ENCODE measurements at places on chromosomes 4 and X.

DNA sequence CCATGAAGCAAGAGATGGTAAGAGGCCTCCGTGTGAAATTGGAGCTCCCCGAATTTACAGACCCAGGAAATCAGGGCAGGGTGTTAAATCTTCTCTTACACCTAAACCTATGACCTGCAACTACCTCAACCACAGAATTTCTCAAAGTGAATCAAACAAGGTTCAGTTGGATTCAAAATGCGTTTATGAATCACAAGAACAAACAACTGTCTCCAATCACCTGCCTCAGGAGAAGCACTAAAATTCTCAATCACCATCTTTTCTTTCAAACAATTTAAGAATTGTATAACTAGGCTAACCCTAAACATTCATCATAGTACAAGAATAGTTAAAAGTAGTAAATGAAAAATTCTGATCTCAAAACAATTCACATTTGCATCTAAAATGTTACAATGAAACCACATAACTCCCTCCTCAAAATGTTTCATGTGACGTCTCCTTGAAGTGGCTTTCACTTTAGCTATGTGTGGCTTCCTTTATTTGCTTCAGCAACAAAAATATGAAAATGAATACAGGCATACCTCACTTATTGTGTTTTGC is 19.2 kb downstream of the PPP3CA start:
- DNase-seq: peak; percentile 48

DNA sequence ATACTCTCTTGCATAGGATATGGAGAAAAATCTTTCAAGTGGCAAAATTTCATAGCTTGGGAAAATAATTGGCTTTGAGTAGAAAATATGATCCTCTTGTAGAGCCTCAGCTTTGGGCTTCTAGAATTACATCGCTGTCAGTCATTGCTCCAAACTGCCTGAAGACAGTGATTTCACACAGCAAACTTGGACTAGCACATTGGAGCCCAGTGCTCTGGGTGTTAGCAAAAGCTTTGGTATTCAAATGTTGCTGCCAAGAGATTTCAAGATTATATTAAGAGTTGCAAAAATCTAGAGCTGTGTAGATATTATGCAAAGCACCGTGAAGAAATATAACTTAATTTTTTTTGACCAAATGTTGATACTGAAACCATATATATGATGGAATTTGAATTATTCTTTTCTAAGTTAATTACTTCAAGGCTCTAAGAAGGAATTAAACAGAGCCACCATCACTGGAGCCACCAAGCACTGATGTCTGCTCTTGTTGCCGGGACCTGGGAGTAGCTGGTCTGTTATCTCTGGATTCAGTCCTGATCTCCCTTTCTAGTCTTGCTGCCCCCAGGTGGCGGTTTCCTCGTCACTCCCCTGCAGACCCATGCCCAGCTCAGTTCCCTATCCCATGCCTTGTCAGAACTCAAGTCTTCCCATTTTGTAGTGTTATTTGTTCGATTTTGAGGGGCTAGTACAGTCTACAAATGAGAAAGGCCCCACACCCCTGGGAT is 260.7 kb upstream of the SFRP2 start:
- DNase-seq: no peak

DNA sequence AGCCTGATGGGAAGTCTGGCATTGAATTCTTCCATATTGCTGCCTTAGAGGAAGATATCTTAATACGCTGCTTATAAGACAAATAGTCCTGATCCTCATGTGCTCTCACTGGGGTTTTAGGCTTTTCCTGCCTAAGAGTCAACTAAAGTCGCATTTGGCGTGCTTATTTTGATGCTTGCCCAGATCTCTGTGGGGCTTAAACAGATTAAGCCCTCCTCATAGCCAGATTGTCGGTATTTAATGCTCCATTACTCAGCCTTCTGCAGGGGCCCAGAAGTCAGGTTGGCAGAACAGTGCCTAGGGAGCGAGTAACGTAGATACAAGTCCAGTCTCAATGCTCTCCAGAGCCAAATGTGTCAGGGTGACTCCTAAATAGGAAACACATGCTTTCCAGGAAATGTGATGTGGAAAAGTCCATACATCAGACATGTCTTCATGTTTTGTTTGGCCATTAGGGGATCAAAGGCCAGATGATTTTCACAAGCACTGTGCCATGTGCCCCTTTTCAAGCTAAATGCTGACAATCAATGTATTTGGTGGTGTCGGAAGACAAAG is 262.8 kb downstream of the PRDM5 start:
- DNase-seq: no peak

- no peak for DNase-seq
Measured at GRCh38 chrX:106710771-106711170, 15.7 kb upstream of the RNF128 start.

DNA sequence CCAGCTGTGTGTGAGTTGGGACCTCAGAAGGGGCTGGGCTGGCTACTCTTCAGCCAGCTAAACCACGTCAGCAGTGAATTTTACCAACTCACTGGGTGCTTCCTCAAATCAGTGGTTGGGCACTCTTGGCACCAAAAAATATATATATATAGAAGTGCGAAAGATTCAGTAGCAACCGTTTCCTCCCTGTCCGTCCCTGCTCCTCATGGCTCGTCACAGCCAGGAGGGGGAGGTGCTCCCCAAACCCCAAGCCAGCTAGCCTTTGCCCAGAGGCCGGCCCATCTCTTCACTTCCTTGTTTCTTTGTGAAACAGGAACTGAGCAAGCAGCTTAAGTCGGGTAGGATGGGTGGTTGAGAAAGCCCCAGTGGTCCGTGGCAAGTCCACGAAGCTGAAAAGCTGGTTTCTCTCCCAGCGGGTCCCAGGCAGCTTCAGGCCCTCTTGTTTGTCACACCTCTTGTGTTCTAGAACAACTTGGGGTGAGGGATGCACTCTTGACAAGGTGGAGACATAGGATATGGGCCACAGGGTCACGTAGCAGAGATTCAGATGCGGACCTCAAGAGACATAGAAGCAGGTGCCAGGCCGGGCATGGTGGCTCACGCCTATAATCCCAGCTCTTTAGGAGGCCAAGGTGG is 6.8 kb upstream of the SASH3 start:
- DNase-seq: peak; percentile 57

DNA sequence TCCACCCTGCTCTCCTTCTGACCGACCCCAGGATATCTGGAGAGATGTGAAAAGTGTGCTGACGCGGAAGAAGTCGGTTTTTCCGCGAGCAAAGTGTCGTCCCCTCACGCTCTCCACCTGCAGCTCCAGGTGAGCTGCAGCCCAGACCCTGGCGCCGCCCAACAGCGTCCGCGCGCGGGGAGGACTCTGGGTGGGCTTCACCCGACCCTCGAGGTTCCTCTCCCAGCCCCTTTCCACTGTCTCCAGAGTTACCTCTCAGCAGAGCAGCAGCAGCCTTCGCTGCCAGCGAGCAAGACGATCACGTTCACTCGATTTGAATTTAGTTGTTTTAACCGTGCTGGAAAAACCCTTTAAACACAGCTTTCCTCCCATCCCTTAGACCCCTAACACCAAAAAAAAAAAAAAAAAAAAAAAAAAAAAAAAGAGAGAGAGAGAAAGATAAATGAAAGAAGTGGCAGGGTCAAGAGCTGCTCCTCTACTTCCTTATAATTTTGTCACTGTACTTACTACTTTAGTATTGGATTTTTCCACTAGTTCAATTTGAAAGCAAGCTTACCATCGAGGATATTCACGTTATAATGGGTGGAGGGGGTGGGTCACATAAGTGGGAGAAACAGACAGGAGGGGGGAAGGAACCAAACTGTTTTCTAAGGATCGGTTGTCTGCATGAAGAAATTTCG is 758 bp upstream of the NR3C2 start:
- no peak for DNase-seq

DNA sequence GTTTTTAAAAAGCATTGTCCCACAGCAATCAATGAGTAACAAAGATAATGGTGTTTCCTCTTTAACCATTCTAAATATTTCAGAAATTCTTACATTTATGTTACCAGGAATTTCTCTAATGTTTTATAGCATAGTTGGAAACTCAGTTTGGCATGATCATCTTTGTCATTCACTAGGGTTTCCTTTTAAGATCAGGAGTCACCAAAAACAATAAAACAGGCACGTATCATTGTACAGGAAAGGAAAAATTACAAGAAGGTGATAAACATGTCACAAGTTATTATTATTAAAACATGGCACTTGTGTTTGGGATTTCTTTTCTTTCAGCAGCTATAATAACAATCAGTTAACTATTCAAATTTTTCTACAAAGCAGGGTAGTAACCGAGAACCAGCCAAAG is 84.0 kb downstream of the SLC10A7 start:
- DNase-seq: no peak

GRCh38 chrX:74408304-74408703 is 13.0 kb upstream of the SLC16A2 start:
- no peak for DNase-seq

DNA sequence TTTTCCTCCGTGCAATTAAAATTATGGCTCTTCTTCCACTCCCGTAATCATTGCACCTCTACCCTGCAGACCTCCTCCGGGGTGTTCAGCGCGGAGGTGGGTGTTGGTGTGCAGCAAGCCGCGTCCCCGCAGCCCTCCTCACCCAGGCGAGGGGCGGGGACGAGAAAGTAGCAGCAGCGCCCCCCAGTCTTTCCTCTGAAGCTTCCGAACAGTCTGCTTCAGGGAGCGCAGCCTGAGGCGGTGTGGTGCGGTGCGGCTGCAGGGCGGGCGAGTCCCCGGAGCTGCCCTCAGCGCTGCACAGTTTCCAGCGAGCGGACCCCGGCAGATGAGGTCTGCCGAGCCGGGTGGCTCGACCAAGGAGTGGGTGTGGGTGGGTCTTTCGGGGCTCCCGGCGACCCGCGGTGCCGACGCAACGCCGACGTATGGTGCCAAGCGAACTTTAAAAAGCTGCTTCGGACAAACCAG is at the start of gene FRAS1:
TSS of gene FRAS1 (plus strand) at position 189 of the 465 bp plus-strand sequence. CDS start 687 bp downstream, outside the sequence.
- peak; percentile 12 for DNase-seq

- no peak for DNase-seq
Measured at GRCh38 chrX:119775517-119776238, 15.8 kb downstream of the RPL39 start.

DNA sequence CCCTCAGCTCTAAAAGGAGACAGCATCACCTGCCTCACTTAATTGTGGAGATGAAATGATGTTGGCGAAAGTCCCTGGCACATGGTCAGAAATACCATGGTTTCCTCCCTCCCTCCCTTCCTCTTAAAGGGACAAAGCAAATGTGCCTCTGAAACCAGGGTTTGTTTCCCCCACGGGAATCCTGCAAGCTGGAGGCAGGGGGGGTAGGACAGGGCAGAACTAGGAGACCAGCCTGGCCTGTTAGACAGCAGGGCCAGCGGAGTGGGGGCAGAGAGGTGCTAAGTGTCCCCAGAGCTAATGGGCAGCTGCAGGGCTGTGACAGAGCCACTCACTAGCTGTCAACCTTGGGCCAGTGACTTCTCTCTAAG is 5.7 kb downstream of the RTL5 start:
- DNase-seq: no peak

- no peak for DNase-seq
Measured at GRCh38 chr4:3257556-3258482, 8.9 kb downstream of the MSANTD1 start.

DNA sequence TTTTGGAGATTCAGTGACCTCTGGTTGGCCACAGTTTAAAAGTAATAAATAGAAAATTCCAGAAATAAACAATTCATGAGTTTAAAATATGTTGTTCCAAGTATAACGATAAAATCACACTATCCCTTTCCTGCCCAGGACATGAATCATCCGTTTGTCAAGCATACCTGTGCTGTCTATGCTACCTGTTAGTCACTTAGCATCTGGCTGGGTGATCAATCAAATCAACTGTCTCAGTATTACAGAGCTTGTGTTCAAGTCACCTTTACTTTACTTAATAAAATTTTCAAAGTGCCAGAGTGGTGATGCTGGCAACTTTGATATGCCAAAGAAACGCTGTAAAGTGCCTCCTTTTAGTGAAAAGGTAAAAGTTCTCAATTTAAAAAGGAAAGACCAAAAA is 979.5 kb upstream of the NDST4 start:
- no peak for DNase-seq

DNA sequence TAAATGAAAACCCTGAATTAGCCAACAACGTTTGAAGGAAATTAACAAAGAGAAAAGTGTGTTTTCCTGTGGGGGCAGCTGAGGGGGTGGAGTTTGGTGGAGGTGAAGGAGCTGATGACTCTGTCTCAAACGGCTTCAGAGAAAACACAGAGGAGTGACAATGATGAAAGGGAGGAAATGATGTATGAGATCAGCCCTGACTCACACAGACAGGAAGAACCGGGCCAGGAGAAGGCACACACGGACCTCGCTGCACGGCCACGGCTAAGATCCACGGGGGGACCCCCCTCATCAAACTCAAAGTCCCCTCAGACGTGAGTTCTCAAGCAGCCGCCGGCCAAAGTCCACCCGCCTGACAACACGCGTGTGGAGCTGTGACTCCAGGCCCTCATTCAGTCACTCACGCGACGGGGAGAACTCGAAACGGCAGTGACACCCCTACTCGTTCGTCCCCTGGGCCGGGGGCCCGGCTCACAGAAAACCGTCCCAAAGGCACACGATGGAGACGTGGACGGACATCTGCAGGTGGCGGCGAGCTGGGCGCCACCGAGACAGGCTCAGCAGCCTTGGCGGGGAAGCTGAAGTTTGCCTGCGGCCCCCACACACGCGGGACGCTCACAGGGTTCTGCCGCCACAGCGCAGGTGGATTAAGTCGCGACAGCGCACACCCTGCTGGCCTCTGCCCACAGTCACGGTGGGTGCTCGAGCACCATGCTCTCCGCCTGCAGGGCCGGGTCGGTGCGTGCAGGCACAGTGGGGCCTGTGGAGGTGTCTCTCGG is 28.8 kb downstream of the PPP2R3B start:
- peak; percentile 52 for DNase-seq

GRCh38 chr4:39407584-39407885 is 805 bp downstream of the KLB start:
- no peak for DNase-seq

GRCh38 chrX:129932821-129933321 is 26.9 kb downstream of the UTP14A start:
- no peak for DNase-seq

DNA sequence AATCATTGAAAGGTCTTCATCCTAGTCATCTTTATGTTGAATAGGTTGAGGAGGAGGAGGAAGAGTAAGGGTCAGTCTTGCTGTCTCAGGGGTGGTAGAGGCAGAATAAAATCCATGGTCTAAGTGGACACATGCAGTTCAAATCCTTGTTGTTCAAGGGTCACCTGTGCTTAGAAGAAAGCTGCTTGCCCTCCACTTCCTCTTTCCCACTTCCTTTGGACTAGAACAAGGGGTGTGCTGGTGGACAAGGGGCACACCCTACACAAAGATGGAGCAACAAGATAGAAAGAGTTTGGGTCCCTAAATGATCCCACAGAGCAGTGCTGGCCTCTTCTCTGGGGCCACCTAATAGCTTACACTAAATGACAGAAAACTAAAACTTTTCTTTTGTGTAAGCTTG is 47.9 kb downstream of the HSD17B13 start:
- no peak for DNase-seq
